ENCODE measurements at places on chromosomes 16 and 17.

GRCh38 chr17:56943505-56944125 is 17.2 kb downstream of the COIL start:
- no peak for DNase-seq

- DNase-seq = no peak
Observed at GRCh38 chr17:78759969-78760352, 22.1 kb downstream of the CYTH1 start.

DNA sequence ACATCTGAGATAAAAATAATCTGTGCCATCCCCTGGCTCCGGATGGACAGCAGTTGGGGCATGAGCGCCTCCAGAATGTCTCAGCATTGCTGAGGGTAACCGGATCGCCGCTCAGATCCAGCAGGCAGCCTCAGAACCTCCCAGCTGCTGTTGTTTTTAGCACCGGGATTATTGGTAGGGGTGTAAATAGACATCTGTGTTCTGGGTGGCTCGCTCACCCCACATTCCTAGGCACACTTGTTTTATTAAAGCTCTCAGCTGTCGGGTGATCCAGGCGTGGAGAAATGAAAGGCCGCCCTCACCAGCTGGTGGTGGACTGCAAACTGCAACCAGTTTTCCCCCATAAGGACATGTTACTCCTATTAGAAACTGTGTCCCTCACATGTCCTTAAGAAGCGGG is 32.1 kb downstream of the MYH3 start:
- no peak for DNase-seq

DNA sequence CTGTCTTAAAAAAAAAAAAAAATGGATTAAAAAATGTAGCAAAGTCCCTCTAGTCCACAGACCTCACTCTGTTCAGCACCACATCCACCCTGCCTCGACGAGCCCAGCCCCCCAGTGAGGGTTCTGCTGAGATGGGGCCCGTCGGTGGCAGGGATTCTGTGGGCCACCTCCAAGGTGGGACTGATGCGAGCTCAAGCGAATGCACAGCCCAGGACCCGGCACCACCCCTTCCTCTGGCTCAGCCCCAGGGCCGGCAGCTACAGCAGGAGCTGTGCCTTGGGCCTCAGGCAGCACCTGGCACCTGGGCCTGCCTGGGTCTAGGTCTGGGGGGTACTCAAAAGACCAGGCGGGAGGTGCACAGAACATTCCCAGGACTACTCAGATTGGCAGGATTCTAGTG is 59.5 kb downstream of the ZNF778 start:
- DNase-seq = no peak

- DNase-seq = no peak
Observed at GRCh38 chr16:57910696-57911095, 60.2 kb downstream of the CNGB1 start.

DNA sequence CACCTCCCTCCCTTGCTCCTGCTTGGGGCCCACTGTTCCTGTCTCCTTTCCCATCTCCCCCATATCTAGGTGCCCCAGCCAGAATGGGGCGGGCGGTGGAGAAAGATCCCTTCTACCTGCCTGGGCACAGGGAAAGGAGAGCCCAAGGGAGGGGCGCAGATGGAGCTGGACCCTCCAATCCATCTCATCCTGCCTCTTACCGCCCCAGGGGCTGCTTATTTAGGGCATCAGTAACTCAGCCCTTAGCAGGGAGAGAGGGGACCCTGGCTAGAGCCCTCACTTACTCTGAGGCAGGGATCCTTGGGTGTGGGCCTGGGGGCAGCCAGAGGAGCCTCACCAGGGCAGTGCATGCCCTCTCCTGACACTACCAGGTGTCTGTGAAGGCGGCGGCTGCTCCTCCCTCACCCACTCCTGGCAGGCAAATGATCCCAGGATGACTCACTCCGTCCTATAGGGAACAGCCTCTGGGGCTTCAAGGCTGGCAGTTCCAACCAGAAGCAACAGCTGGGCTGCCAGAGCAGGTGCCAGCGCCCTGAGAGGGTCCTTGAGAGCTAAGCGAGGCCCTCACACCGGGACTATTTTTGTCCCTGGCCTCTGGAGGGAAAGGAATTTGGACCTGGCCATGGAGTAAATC is 16.3 kb upstream of the BCAR1 start:
- DNase-seq = no peak

- DNase-seq = no peak
Observed at GRCh38 chr17:16281351-16281750, 64.3 kb downstream of the PIGL start.

- DNase-seq = no peak
Observed at GRCh38 chr16:86398622-86399021, 111.7 kb upstream of the FOXF1 start.

DNA sequence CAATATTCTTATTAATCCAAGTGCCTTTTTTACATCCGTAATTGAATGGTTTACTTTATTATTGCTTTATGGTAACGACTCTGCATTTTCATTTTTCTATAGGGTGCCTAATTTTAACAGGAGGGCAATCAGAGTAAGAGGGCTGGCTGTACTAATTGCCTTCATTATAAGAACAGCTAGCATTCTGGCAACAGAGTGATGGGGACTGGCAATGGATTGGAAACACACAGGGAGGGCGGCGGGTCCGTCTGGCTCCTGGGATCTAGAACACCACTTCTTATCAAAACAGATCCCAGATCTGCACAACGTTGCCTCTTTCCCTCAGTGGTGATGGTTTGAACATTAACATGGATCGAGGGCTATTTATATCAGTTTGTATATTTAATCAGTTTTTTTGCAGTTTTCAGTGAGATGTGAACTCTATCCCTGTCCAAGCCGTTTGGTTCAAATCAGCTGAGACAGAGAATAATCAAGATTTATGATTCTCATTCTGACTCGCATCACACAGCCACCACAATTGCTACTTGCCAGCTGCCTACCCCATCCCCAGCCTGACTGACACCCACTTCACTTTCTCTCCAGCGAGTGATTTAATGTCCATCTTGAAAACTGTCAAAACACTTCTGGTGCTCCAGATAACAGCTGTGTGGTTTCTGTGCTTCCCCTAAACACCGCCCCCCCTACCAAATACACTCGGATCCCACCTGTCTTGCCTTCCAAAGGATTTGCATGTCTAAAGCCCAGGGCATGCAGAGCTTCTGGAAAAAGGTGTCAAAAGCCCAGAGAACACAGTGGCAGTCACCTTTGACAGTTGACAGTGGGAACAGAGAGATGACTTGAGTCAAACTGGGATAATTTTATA is 327.9 kb downstream of the HS3ST4 start:
- no peak for DNase-seq

GRCh38 chr17:28954886-28955285 is 3.6 kb upstream of the PHF12 start:
- DNase-seq = no peak

Measured in NCI-H2081 (cell line).